Kidney epithelial cell (primary cell): ENCODE measurements at places on chromosomes 11 and 22. TPM values are rescaled to one million over a fixed set of nuclear protein-coding genes. Genes with fewer than 3 reads are reported as not detected.

GRCh38 chr22:17943533-17944249, 80.7 kb downstream of the MICAL3 start:
- DNase-seq, result no peak

- DNase-seq, result no peak
These were observed 246.5 kb downstream of the CADM1 start for GRCh38 chr11:115257678-115258077.

GRCh38 chr11:6297831-6298230, 22.5 kb downstream of the CAVIN3 start:
- no peak for DNase-seq

DNA sequence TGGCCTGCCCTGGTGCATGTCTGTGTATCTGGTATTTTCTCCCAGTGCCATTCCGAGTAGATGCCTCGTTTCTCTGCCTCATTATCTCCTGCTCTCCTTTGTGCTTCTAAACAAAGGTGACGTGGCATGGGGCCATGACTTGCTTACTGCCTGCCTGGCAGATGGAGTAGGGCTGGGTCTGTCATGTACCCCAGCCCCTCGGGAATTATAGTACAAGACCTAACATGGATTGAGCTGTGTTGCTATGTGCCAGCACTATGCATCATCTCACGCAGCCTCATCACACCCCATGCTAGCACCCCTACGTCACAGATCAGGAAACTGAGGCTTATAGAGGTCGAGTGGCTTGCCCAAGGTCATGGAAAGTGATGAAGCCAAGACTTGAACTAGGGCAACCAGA, 88.1 kb downstream of the GALNT18 start:
- DNase-seq, result no peak

DNA sequence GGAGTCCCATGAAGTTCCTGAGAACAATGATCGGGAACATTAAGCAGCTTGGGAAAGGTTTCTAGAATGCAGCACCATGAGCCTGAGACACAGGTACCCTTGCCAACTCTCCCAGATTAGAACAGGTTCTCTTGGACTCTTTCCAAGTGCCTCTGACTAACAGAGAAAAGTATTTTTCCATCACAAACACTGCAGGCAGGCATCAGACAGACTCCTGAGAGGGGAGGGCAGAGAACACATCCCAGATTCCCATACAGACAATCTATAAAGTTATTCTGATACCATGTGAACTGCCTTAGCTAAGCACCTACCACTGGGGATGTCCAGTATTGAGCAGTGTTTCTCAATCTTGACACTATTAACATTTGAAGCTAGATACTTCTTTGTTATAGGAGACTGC, 27.3 kb downstream of the SERGEF start:
- peak; percentile 53 for DNase-seq

- DNase-seq, result no peak
These were observed 3.9 kb upstream of the MUC15 start for GRCh38 chr11:26575946-26576345.

DNA sequence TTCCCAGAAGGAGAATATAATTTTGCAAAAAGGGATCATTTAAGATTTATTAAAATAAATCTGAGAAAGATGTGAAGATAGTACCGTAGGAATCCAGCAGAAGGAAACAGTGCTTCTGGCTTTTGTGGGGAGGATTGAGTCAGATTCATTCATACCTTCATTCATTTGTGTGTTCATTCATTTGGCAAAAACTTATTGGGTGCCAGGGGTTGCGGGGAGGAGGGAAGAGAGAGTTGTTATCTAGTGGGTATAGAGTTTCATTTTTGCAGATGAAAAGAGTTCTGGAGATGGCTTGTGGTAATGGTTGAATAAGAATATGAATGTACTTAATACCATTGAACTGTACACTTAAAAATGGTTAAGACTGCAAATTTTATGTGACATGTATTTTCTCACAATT, 31.1 kb downstream of the BMAL1 start:
- no peak for DNase-seq

GRCh38 chr11:78131956-78132355, 7.5 kb downstream of the ALG8 start:
- DNase-seq, result no peak

DNA sequence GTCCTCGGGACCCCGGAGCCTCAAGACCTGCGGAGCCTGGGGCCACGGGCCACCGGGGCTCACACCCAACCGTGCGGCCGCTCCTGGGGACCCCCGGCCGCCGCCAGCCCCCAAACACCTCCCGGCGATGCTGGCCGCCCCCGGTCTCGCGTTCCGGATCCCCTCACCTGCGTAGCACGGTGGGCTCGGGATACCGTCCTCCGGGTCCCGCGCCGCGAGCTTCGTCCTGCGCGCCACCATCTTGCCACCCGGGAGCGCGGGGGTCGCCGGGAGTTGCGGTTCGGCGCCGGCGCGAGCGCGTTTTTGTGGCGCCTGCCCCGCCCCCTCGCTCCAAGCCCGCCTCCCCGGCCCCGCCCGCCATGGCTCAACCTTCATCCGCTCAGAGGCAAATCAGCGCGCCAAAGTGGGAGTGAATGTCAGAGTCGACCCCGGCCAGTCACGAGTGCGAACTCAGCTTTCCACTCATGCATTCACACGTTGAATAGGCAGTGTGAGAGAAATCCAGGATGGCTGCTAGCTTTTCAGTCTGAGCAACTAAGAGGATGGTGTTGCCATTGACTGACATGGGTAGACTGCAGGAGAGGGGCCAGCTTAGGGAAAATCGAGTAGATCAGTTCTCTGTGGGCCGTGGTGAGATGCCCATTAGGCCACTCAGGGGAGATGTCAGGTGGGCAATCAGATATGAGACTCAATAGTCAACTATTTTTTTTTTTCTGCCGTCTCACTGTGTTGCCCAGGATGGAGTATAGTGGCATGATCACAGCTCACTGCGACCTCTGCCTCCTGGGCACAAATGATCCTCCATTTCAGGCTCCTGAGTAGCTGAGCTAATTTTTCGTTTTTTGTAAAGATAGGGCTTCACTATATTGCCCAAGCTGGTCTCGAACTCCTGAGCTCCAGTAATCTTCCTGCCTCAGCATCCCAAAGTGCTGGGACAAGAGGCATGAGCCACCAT, 28.3 kb downstream of the SERHL2 start:
- DNase-seq, result no peak

DNA sequence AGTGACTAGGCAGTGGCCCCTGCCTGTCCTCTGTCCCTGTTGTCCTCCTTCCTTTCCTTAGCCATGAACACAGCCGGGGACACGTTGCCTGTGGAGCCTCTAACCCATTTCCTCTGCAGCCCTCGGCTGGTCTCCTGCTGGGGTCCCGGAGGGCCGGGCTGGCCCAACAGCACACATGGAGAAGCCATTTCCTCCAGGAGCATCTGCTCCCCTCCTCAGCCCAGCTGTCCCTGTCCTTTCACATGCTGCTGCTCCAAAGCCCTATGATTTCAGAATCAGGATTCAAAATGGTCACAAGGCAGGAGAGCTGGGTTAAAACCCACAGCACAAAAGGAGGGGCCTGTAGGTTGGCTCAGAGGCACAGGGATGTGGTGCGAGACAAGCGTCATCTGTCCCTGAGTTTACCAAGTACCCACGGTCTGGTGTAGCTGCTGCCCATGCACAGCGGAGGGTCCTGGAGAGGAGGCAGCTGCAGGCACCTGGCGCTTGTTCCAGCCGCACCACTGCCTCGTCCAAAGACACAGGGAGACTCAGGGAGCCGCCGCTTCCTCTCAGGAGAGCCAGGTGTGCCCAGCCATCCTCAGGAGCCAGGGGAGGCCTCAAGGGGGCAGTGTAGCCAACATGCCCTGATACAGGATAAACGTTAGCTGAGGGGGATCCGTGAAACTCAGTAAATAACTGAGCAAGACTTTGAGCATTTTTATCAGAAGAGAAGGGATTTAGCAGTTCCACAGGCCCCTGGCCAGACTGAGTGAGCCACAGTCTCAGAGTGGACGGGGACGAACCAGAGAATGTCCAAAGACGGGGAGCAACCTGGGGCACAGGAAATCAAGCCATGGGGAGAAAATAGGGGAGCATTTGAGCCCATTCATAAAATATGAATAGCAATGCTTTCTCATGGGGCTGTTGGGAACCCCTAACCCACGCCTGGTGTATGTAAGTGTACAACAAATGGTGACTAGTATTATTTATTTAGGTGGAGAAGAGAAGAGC, 3.9 kb upstream of the VSIG10L2 start:
- peak; percentile 5 for DNase-seq

- DNase-seq, result no peak
These were observed 9.3 kb downstream of the NUP50 start for GRCh38 chr22:45172881-45173585.

GRCh38 chr22:36022162-36022561, 6.5 kb downstream of the RBFOX2 start:
- no peak for DNase-seq

GRCh38 chr22:32533265-32534111, 58.9 kb downstream of the FBXO7 start:
- DNase-seq, result no peak

DNA sequence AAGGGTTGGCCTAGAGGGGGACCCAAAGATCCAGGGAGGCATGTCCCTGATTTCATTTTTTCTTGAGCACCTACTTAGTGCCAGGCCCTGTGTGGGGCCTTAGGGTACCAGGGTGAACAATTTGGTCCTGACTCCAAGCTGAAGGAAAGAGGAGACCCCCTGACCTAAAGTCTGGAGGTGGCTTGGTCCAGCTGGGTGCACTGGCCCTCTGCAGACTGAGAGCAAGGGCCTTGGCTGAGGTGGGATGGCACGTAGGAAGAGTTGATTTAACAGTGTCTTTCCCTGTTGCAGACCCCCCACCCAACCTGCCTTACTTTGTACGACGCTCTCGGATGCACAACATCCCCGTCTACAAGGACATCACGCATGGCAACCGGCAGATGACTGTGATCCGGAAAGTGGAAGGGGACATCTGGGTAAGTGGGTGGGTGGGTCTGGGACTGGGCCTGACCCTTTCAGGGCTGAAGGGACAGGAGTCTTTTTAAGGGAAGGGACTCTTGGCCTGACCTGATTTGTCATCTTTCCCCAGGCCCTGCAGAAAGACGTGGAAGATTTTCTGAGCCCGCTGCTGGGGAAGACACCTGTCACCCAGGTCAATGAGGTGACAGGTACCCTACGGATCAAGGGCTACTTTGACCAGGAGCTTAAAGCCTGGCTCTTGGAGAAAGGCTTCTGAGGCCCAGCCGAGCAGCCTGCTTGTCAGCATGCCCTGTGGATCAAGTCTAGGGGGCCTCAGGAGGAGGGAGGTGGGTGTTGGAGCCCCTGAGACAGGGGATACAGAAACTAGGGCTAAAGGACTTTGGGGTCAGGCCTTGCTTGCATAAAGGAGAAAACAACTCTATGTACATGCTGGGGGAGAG, 3.3 kb downstream of the MRPL49 start:
- DNase-seq, result no peak

GRCh38 chr22:42670921-42671709, 21.9 kb upstream of the CYB5R3 start:
- DNase-seq, result no peak

GRCh38 chr11:123504401-123504800, 74.3 kb downstream of the GRAMD1B start:
- no peak for DNase-seq

OR51T1 gene
- total RNA-seq, result not detected in 2 replicates

GRIA4 gene
- total RNA-seq, result not detected in 2 replicates

SCUBE2 gene
- 0.89 and 1.3 TPM in 2 replicates for total RNA-seq

MS4A3 gene
- total RNA-seq, result not detected in 2 replicates

NCR3LG1 gene
- 10.1 and 11.4 TPM in 2 replicates for total RNA-seq

FXYD2 gene
- total RNA-seq, result 5.0 and 7.5 TPM in 2 replicates

ANO1 gene
- 0.89 and 1.1 TPM in 2 replicates for total RNA-seq

MMP13 gene
- 0.13 TPM in 1 of 2 replicates, not detected in the other for total RNA-seq
